ENCODE measurements at places on chromosomes 7 and 10. TPM values are rescaled to one million over a fixed set of nuclear protein-coding genes. Genes with fewer than 3 reads are reported as not detected.

DNA sequence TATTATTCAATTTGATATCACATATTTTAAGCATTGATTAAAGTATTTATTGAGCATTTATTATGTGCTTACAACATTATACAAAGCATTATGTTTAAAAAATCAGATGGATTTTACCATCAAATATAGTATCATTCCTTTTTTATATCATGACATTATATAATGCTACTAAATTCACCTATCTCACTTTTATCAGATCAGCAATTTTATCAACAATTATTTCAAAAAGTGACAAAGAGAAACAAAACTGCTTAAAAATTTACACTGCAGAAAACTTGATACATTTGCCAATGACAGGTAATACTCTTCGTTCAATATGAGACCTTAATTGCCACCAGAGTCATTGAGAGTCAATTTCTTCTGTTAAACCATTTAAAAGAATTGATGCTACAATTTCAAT is 82.0 kb downstream of the CHCHD3 start:
- DNase-seq = no peak

GTF2IRD2 gene
- total RNA-seq = 27.6 TPM

GRCh38 chr7:55569797-55570196 is 2.5 kb downstream of the VOPP1 start:
- DNase-seq = no peak

DNA sequence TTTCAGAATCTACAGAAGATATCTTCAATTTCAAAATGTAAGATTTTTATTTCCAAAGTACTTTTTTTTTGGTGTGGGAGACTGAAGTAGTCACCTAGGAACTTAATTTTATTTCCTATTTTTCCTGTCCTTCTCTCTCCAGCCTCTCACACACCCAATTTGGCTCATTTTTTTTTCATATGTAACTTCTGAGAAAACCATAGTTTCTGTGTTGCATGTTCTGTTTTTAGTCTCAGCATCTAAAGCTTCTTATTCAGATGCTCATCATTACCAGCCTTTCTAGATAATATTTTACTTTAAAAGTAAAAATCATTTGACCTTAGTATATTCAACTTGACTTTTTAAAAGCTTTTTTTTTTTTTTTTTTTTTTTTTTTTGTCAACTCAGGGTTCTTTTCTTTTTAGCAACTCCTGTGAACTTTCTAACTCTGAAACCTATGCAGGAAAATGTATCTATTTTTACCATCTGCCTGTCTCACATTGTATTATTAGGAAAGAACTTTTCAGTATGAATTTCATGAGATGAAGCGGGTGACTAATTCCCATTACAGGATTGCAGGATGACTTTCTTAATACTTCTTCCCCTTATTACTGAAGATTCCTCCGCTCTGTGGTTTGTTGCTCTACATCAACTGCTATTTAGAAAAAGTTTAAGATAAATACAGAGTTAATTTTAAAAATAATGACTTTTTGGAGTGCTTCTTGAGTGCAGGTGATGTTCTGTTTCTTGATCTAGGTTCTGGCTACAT is 73.6 kb upstream of the LSM8 start:
- no peak for DNase-seq

DNA sequence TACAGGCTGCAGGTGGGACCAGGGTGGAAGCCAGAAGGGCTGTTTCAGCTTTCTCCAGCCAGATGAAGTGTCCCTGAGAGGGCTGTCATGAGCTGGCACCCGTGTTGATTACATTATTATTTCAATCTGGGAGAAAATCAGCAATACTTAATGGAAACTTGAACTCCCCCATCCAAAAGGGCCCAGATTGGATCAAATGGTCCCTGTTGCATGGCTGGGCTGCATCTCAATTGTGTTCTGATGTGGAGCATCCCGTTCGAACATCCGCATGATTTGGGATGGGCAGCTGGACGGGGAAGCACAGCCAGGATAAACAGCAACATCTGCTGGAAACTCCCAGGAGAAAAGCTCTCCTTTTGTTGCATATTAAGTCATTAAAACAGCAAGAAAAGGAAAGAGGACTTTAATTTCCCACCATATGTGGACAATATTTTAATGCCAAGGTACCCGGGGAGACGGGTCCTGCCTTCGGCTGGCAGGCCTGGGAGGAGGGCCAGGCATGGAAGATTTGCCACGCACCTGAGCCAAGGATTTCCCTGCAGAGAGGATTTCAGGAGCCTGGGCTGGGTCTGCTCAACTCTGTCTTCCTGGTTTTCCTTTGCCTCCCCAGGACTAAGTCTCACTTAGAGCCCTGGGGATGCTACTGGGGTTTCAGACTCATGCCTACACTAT is 52.4 kb downstream of the NPTX2 start:
- DNase-seq = no peak

NUPR2 gene
- not detected for total RNA-seq

DNA sequence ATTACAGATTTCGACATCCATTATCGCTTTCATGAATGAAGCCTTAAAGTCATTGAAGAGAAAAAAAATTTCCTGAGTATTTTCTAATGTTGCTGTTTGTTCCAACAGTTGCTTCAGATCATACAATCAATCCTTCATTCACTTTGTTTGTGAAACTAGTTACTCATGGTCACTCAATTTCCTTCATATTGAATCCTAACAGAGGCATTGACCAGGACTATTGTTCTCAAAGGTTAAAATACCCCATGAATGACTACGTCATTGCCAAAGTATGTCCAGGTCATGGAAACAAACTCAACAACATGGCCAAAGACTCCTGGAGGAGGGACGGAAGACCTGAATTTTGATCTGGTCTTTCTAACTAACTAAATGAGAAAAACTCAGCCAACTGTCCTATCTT is 54.0 kb upstream of the ABCB5 start:
- no peak for DNase-seq

GCK gene
- not detected for total RNA-seq

TMEM176A gene
- total RNA-seq = not detected

CHAT gene
- not detected for total RNA-seq

STAG3 gene
- 1.0 TPM for total RNA-seq

DNA sequence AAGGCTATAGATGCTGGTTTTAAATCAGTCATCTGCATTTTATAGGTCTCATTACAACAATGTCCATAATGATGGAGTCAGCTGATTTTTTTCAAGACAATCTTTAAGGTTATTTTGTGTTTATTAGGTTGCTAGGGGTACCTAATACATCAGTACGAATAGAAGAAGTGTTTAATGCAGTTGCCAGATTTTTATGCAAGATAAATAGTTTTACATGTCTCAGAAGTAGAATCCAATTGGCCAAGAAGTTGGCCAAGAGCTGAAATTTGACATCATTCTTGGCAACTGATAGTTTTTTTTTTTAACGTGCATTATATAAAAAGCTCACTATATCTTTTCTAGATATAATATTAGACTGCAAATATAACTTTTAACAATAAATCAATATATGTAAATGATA is 208.5 kb downstream of the TRIL start:
- DNase-seq = no peak

DNA sequence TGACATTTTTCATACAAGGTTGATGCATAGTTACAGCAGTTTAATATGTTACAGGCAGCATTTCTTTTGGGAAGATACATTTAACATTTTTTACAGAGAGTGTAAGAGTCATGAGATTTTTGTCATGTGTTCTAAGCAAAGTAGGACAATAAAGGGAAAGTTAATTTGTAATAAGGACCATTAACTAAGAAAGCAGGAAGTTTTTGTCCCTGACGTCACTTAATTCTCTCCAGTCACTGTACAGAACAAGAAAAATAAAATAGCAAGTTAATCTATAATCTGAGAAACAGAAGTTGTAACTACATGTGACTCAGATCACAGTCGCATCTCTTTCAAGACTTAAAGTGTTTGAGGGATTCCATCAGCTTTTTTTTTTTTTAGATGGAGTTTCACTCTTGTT is 49.5 kb upstream of the CAPZA2 start:
- DNase-seq = no peak

ZNF239 gene
- 3.7 TPM for total RNA-seq

GRCh38 chr10:76541852-76542251 is 1095.8 kb downstream of the KCNMA1 start:
- no peak for DNase-seq

GRCh38 chr10:84256510-84257342 is 11.9 kb downstream of the RGR start:
- peak; percentile 82 for DNase-seq

DNA sequence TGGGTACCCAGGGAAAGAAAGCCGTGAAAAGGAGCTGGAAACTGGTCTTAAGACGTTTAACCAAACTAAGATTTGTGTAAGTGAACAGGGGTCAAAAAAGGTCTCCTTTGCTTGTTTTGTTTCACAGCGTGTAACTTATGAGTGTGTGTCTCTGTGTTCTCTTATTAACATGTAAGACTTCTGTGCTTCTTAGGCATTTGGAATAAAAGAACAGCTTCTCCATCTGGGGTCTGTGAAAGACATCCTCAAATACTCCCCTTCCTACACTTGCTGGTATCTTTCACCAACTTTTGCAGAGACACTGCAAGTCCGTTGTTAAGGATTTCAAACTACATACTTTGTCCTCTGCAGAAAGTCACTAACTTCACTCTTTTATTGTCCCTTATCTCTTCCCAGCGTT is 615 bp upstream of the NEUROD6 start:
- no peak for DNase-seq

GRCh38 chr7:32957326-32958045 is at the start of gene FKBP9:
Gene FKBP9, plus strand, starts transcription at chr7:32957440. Its CDS starts 134 bp downstream, at chr7:32957574.
- DNase-seq = peak; percentile 92

DNA sequence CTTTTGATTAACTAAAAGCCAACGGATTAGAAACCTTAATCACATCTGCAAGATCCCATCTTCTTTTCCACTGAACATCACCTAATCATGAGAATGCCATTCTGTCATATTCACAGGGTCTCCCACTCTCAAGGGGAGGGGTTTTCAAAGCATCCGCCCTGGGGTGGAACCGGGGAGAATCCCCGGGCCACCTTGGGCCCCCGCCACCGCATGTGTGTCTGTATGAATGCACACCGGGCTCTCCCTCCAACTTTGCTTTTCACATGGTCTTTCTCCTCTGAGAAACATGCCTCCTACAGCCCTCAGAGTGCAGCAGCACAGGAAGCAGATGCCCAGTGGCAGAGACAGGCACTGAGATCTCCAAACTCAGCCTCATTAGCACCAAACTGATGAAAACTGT is 233.2 kb upstream of the PPP2R2D start:
- no peak for DNase-seq
